Mucosa of gallbladder (tissue), 1 donor: ENCODE measurements at places on chromosomes 13 and 19.
A peak's percentile ranks its signal among the peaks of the same experiment; 100 is the strongest.

DNA sequence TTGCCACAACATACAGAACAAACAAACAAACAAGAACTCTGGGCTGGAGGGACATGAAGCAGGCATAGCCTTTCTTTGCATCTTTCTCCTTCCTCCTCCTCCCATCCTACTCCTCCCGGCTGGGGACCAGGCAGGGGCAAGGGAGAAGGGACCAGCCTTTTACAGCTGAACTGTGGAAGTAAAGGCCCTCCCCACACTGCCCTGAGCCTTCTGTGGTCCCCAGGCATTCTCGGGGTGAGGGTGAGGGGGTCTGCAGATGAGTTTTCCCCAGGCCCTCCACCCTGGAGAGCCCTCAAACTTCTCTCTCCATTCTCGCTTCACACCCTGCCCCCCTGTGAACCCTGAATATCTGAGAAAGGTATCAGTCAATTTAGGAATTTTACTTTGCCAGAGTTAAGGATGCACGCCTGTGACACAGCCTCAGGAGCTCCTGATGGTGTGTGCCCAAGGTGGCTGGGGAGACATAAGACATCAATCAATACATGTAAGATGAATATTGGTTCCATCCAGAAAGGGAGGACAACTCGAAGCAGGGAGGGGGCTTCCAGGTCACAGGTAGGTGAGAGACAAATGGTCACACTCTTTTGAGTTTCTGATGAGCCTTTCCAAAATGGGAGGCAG, 170.9 kb downstream of the COL4A1 start:
- no peak for DNase-seq

GRCh38 chr13:93502071-93502470, 275.5 kb downstream of the GPC6 start:
- no peak for DNase-seq

DNA sequence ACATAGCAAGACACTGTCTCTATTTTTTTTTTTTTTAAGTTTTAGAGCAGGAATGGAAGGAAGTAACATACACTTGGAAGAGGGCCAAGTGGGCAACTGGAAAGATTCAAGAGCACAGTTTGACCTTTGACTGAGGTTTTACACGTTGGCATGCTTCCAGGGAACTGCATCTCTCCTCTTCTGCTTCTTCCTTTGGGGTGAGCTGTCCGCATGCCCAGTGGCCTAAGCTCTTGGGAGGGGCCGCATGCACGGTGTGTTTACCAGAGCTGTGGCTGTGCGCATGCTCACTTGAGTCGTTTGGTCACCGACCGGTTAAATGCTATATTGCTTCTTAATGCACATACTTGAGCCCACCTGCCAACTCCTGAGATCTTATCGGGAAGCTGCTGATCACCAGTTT, 727.7 kb downstream of the UQCRFS1 start:
- peak; percentile 52 for DNase-seq

- DNase-seq: no peak
These were observed 197.7 kb downstream of the COL4A1 start for GRCh38 chr13:110109140-110109783.

GRCh38 chr13:87538366-87539052, 132.7 kb upstream of the SLITRK5 start:
- no peak for DNase-seq

- DNase-seq: no peak
These were observed 504.5 kb downstream of the FOXO1 start for GRCh38 chr13:40161931-40162330.

DNA sequence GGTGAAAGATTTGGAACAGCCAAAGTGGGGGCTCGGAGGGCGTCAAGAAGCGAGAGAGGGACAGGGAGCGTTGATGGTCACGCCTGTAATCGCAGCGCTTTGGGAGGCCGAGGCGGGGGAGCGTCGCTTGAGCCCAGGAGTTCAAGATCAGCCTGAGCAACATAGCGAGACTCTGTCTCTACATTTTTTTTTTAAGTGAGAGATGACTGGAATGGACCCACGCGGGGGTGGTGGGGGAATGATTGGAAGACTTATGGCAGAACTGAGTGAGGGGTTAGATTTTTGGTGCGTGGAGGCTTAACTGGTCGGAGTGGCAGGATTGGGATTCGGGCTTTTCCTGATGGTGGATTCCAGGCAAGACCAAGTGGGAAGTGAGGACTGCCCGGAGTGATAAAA, 725 bp downstream of the PSMD8 start:
- DNase-seq: no peak

DNA sequence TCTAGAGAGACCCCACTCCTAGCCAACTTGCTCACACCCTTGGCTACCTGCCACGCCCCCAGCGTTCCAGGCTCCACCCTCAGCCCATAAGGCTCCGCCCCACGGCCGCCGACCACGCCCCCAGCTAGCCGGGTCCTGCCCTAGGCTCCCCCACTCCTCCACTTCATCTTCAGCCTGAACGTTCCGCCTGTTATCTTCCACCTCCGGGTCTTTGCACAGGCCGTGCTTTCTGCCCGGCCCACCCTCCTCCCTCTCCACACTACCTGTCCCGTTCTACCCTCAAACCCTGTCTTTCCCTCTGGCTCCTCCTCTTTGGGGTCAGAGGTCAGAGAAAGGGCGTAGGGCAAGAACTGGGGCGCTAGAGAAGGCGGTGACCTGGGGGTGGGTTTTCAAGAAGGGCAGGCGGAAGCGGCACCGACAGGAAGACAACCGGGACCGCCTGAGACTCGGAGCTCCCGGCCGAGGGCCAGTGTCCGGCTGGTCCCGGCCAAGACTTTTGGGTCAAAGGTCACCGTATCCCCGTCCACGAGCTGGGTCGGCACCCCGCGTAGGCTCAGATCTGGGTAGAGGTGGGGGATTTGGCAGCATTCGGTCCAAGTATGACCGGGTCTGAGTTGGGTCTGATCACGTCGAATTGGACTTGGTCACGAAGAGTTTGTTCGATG, 2.2 kb downstream of the PDE4C start:
- peak; percentile 17 for DNase-seq

GRCh38 chr13:113616991-113617749, 32.6 kb downstream of the TFDP1 start:
- no peak for DNase-seq

GRCh38 chr13:114288157-114288591, 6.8 kb downstream of the UPF3A start:
- DNase-seq: no peak

- DNase-seq: no peak
These were observed 12.4 kb upstream of the TMEM255B start for GRCh38 chr13:113746671-113747070.

DNA sequence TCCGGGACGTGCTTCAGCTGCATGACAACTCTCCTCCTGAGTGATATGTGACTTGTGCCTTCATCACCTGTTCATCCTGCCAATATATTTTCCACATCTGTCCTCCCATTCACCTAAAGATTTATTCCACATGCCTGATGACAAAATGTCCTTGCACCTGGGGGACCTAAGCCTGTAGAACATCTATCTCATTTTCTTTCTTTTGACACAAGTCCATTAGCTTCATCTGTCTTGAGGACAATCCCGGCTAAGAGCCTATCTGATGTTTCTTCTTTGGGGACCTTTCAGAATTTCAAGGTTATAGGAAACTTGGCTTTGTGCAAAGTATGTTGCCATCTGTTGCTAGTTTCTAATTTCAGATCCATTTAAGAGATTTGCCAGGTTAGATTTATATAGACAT, 41.1 kb downstream of the ITGBL1 start:
- no peak for DNase-seq

DNA sequence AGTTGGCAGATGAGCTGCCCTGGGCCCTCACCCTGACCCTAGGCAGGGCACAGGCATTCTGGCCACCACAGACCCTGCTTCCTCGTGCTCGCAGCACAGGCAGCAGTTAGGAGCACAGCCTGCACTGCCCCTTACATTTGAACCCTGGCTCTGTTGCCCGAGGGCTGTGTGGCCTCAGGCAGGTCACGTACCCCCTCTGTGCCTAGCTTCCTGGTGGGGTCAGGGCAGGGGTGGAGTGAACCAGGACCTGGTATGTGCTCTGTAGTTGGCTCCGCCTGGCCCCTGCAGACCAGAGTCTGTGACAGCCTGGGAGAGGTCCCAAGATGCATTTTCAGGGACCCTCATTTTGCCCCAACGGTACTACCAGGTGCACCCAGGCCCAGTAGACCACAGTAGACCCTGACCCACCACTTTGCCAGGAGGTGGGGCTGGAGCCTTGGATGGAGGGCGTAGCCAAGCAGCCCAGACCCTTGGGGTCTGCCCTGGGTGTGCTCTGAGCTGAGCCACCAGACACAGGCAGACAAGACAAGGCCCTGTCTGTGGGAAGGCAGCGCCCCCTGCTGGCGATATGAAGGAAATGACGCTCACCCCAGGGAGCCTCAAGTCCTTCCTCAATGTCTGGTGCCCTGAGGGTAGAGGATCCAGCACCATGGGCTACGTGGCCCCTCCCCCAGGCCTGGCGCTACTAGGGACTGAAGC, 9.1 kb downstream of the LYL1 start:
- DNase-seq: peak; percentile 88

DNA sequence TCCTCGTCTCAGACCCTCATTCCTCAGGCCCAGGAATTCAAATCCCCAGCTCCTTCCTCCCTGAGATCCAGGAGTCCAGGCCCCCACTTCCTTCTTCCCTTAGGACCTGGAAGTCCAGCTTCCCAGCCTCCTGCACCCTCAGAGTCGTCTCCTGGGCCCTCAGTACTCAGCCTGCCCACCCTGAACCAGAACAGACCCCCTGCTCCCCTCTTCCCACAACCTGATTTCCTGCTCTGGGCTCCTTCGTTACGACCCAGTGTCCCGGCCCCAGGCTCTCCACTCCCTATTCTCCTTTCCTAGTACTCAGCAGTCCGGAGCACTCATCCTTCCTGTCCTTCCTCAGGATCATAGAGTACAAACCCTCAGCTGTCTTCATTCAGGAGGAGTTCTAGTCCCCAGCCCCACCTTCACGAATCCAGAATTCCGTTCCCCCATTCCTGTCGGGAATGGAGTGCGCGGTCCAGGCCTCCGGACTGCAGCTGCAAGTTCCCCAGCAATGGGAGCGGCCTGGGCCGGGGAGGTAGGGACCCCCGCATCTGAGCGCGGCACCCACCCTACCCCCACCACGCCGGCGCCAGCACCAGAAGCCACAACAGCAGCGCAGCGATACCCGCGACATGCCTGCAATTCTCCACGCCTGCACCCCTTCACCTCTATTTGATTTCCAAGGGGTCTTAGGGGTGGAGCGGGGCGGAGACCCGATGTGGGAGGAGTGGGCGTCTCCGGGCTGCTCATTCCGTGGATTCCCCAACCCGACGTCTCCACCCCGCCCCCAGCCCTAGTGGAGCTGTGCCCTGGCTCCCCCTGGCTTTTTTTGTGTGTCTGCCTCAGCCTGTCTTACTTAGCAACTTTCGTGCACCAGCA, 12.7 kb downstream of the EGLN2 start:
- no peak for DNase-seq

- no peak for DNase-seq
These were observed 96.3 kb upstream of the GPR183 start for GRCh38 chr13:99403458-99403971.

DNA sequence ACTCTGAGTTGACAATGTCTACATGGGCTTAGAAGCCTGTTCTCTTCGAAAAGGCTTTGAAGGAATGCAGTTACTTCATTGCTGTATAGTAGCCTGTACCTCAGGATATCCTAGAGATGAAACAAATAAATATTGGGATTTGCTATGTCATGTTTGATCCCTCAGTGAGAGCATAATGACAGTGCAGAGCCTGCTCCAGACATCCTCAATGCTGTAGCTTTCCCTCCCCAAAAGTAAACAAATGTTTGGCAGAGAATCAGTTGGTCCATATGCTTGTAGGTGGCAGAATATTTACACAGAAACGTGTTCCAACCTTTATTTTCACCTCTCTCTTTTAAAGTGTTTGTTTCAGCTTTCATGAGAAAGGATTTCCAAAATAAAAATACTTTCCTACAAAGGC, 515.3 kb upstream of the SGCG start:
- DNase-seq: no peak

DNA sequence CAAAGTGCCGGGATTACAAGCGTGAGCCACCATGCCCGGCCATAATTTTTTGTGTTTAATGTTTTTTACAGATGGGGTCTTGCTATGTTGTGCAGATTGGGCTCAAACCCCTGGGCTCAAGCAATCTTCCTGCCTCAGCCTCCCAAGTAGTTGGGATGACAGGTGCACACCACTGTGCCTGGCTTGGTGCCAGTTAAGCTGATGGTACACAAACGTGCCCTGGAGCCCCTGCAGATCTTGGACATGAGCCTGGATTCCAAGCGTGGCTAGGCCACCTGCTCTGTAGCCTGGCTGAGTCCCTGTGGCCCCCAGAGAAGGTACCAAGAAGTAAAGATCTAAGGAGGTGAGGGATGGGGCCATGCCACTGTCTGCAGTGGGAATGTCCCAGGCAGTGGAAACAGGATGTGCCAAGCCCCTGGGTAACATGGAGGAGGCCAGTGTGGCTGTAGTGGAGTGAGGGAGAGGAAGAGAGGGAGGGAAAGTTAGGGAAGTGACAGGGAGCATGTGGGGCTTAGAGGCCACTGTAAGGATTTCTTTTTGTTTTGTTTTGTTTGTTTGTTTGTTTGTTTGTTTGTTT, 7.0 kb downstream of the PRODH2 start:
- no peak for DNase-seq

DNA sequence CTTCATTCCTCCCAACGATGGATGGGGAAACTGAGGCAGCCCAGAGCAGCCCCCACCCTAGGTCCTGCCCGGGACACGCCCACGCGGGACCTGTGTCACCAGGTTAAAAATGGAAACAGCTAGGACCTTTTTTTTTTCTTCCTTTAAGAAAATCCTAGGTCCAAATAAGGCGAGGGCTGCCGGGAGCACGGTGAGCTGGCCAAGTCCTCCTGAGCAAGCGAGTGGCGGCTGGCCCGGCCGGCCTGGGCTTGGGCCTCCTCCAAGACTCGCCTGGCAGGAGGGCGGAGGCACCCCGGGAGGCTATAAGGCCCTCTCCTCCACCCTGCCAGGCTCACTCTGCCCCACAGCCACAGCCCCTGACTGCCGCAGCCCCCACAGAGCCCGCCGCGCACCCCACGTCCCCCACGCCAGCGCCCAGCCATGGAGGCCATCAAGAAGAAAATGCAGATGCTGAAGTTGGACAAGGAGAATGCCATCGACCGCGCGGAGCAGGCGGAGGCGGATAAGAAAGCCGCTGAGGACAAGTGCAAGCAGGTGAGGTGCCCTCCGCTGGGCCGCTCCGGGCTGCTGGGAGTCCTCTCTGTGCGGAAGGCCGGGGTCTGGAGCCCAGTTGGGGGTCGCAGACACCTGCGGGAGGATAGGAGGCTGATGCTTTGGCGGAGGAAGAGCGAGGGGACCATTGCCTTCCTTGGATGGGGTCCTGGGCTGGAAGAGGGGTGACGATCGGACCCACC, 8.9 kb upstream of the TPM4 start:
- peak; percentile 85 for DNase-seq
